LHCN-M2 (cell line): ENCODE measurements at places on chromosomes 1 and 21.

GRCh38 chr1:30242722-30243457 lies 480.5 kb downstream of the MATN1 start:
- no peak for DNase-seq

DNA sequence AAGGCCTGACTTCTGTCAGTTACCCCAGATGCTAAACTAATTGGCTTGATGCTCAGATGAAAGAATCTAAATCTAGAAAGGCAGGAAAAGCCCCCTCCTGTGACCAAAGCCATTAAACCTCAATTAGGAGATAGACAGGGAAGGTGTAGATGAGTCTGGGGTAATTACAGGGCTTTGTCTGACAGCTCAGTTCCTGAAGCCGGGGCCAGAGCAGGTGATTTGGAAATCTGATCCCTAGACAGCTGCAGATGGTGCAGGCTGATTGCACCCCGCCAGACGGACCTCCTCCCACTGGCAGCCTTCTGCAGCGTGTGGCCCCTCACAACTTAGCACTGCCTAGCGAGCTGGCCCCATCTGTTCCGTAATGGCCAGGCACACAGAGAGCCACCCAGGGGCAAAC lies 395.1 kb downstream of the HLX start:
- no peak for DNase-seq

GRCh38 chr1:205496661-205497060 lies 7.8 kb upstream of the CDK18 start:
- DNase-seq = no peak

DNA sequence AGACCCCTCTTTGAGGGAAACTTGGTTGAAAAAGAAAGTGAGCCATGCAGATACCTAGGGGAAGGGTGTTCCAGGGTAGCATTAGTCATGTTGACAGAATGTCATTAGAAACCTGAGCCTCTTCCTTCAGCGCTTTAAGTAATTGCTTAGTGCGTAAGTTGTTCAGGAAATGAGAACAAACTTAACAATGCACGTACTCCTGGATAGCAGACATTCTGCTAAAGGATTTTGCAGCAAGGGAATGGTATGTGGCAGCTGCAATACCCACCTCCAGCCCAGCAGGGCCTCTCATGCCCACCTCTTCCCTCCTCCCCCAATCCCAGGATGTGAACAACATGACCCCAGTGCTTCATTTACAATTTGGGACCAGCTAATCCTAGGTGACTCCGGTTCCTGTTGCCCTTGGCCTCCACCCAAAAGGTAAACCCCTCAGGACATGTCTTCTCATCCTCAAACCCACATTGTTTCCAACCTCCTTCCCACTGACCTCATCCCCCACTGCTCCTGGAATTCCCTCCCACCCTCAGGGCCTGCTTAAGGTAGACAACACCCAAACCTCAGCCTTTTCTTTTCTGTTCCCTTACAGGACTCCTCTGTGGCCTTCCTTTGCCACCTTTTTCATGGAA lies 98.0 kb upstream of the BCAR3 start:
- peak; percentile 92 for DNase-seq

GRCh38 chr21:42062236-42063022 lies 8.7 kb upstream of the UMODL1 start:
- DNase-seq = no peak

DNA sequence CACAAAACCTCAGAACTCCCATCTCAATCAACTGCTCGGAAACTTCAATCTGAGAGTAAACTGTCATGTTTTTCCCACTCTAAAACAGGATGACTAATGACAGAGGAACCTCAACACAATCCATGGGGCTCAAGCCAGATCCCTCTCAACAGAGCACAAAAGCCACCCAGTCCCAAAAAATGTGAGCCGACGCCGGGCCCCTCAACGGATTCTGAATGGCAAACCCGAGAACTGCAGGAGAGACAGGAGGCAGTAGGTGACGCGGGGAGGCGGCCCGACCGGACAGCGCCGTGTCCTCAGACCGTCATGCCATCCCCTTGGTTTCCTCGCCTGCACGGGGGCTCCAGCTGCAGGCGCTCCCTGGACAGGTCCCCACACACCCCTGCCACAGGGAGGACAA lies 53.4 kb downstream of the SSBP3 start:
- DNase-seq = no peak

DNA sequence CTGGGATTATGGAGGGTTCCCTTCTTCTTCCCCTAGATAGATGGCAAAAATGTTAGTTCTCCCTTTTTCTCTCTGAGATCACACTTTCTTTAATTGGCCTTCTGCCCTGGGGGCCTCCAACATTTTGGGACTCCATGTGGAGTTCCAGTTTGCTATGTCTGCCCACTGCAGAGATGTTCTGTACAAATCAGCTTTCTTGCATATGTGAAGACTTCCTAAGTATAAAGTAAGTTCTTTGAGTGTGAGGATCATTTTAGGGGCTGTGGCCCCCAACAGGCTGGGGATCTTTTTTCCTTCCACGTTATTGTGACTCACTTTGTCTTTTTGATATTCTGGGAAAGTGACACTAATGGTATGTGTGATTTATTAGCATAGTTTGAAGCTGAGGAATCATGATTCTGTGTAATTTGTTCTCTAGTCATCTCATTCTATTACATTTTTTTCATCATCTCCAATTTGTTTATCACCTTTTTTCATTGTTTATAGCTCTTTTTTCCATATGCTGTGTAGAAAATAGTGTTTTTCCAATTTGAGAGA lies 48.2 kb downstream of the HHAT start:
- DNase-seq = peak; percentile 85

GRCh38 chr1:54950369-54951163 lies 29.9 kb upstream of the TMEM61 start:
- DNase-seq = peak; percentile 88

- no peak for DNase-seq
Measured at GRCh38 chr1:206517784-206518183, 10.5 kb downstream of the RASSF5 start.

GRCh38 chr1:1426496-1427105 lies 5.5 kb upstream of the ANKRD65 start:
- no peak for DNase-seq

- peak; percentile 7 for DNase-seq
Measured at GRCh38 chr1:62198781-62199125, 4.1 kb downstream of the L1TD1 start.

DNA sequence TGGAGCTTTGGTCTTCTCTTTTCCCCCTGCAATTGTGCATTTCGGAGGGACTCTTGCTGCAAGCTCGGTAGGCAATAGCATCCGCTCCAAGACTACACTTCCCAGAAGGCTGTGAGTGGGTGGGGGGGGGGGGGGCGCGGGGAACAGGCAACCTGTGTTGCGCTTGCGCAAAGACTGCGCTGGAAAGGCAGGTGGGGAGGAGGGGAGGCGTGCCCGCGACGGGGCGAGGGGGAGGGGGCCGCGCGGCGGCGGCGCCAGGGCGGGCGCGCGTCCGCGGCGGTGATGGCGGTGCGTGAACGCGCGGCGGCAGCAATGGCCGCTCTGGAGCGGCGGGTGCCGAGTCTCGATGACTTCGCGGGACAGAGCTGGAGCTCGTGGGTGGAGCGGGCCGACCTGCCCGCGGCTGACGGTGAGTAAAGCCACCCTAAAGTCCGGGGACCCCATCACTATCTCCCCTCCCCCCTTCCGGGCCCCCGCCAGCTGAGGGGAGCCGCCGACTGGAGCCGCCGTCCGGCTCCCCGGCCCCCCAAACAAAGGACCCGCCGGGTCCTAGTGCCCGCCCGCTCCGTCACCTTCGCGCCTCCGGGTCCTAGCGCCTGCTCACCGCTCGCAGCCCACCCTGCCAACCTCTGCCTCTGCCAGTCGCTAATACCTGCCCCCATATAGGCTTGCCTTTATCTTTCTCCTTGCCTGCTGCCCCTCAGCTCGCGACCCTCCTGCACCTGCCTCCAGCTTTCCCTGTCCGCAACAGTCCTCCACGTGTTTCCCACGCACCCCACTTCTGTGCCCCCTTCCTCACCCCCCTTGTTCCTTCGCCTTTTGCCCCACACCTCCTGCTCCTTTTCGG lies at the start of gene ATXN7L2:
Gene ATXN7L2 (plus strand): TSS at position 234 of the 847 bp plus-strand sequence. CDS start 49 bp downstream, at position 283.
- DNase-seq = peak; percentile 86

- DNase-seq = peak; percentile 68
Measured at GRCh38 chr21:41659791-41660560, 106.9 kb downstream of the RIPK4 start.

DNA sequence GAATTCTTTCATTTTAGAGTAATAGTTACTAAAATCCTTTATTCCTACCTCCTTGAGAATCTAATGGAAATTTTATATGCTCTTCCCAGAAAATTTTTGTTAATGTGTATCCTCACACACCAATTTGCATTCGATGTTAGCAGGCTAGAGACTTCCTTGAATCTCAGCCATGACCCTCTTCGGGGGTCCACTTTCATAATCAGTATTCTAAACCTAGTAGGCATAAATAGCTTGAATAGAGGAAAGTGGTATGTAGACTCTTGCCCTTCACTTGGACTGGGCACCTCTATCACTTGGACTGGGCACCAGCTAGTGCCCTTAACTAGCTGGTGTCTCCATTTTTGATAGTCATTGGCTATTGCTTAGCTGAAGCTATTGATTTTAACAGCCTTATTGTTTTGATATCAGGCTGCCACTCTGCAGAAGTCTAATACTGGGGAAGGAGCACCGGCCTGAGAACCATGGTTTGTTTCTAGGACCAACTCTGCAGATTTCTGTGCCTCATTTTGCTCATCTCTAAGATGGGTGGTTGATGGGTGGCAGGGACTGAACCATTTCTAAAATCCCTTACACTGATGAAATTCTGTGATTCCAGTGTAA lies 42.8 kb downstream of the MRPL39 start:
- no peak for DNase-seq

- peak; percentile 95 for DNase-seq
Measured at GRCh38 chr1:231933711-231934626, 307.4 kb downstream of the DISC1 start.

- no peak for DNase-seq
Measured at GRCh38 chr1:47791879-47792608, 205.1 kb downstream of the TRABD2B start.

DNA sequence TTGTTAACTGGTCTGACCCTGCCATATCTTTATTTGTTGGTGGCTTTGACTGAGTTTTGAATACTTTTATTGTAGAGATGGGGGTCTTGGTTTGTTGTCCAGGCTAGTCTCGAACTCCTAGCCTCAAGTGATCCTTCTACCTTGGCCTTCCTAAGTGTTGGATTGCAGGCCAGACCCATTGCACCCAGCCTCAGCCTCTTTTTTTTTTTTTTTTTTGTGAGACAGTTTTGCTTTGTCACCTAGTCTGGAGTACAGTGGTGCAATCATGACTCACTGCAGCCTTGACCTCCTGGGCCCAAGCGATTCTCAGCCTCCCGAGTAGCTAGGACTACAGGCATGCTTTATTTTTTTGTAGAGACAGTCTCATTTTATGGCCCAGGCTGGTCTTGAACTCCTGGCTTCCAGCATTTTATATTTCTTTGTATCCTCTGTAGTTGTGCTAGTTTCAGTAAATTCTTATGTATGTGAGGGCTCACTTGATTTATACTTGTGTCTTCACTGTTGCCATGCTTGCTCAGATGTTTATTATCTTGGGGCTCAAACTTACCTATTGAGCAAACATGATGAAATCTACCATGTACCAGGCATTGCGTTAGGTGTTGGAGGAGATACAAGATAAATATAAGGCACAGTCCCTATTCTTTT lies 24.1 kb downstream of the THRAP3 start:
- DNase-seq = peak; percentile 91

GRCh38 chr1:147496571-147497210 lies 44.6 kb upstream of the BCL9 start:
- DNase-seq = peak; percentile 16

DNA sequence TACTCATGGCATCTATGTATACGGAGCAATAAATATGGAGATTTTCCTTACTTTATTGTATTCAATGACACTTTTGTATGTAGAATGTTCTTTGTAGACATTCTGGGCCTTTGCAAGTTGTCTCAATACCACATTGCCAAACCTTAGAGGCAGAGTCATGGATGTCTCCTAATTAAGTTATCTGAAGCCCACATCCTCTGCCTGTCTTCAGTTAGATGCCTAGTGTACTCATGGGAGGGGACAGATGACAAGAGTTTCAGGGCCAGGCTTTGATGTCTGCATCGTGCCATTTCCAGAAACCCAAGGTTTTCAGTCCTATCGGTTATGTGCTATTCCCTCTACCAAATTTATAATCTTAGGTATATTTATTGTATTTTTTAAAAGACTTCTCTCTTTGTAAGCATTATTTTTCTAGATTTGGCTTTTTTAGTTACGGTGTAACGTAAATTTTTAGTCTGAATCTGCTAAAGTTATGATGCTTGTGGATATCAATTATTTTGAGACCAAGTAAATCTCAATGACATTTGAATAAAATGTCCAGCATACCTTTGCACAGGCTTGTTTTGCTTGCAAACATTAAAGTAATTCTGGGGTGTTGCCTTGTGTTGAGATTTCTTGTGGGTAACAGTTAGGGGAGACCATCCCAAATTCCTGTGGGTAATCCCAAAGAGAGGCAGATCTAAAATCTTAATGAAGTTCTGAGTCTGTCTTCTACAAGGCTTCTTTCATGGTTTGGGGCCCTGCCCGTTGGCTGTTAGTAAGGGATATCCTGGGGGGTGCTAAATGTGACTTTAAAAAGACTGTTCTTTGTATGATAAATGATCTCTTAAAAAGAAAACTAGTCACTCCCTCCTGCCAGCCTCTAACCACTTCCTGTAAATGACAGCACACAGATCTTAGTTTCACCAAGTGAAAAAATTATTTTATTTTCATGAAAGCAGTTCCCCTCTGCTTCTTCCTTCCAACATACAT lies 8.0 kb upstream of the MACF1 start:
- DNase-seq = peak; percentile 73

- no peak for DNase-seq
Measured at GRCh38 chr1:167229719-167230385, 9.2 kb downstream of the POU2F1 start.

DNA sequence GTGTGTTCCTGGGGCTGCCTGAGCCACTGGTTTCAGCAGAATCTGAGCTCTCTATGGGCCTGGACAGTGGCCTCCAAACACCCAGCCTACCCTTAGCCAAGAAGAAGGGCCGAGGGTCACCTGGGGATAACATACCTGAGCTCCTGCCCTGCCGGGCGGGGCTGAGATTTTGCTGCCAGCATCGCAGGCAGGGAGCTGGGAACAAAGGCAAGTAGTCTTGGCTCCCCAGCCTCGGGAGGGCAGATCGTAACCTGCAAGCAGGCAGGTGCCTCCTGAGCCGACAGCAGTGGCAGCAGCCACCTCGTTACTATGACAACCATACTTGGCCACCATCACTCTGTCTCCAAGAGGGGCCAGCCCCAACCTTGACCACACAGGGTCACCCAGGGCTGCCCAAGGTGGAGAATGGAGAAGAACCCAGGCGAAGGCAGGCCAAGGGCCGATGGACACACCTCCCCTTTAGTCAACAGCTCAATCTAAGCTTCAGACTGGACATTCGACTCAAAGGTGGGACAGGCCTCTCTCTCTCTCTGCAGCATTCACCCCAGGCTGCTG lies 54.6 kb downstream of the TOMM20 start:
- DNase-seq = no peak
